Activated CD4-positive, alpha-beta T cell treated with anti-CD3 and anti-CD28 coated beads for 1 hour (primary cell): ENCODE measurements at places on chromosomes 12 and 14.

DNA sequence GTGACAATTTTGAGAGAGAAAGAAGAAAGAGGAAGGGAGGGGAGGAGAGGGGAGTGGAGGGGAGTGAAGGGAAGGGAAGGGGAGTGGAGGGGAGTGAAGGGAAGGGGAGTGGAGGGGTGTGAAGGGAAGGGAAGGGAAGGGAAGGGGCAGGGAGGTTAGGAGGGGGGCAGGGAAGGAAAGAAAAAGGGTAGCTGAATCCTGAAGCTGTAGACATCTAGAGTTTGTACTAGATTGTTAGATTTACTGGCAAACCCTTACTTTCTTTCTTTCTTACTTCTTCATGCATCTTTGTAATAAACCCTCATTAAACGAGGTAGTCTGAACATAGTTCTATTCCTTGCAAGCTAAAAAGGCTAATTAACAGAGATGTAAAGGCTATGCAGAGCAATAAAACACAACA lies 378.0 kb downstream of the MDGA2 start:
- DNase-seq: no peak

- no peak for DNase-seq
Measured at GRCh38 chr14:63510538-63510937, 32.6 kb downstream of the PPP2R5E start.

GRCh38 chr12:32196250-32197198 lies 89.9 kb downstream of the BICD1 start:
- no peak for DNase-seq

DNA sequence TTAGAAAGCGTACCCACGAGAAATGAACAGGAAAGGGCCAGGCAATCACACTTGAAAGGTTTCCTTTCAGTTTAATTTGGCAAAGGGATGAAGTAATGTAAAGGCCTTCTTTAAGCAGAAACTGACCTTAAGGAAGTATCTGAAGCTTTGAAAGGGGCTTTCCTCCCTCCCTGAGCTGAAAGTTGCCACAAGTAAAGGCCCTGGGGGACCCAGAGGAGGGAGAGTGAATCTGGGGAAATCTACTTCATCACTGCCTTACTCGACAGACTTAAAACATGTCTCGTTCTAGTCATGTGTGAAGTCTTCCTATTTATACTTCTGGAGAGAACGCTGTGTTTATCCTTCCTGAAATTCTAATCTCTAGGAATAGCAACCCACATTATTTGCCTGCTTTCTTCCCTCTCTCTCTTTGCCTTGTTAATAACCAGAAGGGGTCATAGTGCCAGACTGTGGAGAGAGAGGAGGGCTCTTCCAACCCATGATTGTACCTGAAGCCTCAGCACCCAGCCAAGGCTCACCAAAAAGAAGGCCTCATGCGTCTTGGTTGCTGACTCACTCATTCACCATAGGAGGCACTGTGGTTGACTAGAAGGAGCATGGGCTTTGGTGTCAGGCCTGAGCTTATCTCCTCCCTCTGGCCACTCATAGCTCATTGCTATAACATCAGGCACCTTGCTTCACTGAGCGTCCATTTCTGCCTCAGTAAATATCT lies 10.2 kb upstream of the GPX2 start:
- no peak for DNase-seq

DNA sequence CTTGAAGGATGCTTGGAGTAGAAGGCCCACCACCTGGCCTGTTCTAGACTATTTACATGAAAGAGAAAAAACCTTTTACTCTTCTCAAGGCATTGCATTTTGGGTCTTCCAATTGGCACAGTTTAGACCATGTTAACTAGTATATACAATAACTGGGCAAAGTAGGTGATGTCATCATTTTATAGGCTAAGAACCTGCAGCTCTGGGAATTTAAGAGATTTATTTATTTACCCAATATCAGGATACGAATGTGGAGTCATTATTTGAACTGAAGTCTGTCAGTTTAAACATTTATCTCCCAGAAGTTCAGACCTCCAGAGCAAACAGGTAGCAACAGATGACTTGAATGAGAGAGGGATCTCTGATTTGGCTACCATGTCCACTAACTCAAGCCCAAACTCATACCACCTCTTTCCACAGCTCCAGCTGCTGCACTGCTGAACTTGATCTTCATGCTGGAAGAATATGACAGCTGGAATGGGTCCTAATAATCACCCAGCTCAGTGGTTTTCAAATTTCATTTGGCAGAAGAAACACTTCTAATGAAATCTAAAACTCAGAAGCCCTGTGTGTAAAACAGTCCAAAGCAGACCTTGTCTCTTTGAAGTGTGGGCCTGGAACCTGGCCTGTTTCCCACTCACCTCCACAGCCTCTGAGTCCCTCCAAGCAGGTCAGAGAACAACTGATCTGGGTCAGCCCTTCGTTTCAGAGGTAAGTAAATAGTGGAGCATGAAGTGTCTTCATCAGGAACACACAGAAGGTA lies 179.2 kb downstream of the EMP1 start:
- DNase-seq: no peak

DNA sequence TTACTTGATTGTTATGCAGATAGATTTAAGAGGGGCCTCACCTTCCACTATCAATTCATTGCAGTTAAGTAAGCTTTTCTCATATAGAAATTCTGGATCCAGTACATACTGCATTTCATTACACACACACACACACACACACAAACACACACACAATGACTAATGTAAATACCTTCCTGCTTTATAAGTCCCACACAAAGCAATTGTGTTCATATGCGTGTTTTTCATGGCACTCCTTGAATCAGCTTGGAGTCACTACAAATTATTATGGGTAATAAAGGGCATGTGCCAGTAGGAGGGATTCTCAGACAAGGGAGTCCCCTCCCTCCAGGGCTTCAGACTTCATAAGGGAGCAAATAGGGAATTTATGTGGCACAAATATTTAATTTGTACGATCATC lies 4.5 kb downstream of the MIPOL1 start:
- DNase-seq: no peak

DNA sequence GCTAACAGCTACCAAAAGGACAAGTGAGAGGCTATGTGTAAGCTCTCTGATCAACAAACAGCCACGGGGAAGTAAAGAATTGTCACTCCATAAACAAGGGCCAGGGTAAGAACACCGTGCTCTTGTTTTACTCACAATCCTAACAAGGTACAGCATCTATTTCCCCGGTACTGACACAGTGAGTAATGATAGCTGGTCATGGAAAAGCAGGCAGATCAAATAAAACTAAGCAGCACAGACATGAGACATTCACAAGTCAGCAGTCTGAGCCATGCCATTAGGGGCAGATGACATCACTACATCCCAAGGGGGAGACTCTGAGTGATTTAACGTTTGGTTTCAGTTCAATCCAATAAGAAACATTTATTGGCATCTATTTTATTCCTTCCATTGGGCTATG lies 54.4 kb downstream of the ARL6IP4 start:
- DNase-seq: no peak

- DNase-seq: no peak
Measured at GRCh38 chr12:18720690-18721089, 17.1 kb downstream of the PLCZ1 start.

DNA sequence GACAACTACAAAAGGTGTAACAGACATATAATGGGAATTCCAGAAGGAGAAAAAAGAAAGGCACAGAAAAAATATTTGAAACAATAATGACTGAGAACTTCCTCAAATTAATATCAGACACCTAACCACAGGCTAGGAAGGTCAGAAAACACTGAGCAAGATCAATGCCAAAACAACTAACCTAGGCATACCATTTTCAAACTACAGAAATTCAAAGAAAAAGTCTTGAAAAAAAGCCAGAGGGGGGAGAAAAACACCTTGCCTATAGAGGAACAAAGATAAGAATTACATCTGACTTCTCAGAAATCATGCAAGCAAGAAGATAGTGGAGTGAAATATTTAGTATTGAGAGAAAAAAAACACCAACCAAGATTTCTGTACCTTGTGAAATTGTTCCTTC lies 77.8 kb downstream of the RIN3 start:
- DNase-seq: no peak

DNA sequence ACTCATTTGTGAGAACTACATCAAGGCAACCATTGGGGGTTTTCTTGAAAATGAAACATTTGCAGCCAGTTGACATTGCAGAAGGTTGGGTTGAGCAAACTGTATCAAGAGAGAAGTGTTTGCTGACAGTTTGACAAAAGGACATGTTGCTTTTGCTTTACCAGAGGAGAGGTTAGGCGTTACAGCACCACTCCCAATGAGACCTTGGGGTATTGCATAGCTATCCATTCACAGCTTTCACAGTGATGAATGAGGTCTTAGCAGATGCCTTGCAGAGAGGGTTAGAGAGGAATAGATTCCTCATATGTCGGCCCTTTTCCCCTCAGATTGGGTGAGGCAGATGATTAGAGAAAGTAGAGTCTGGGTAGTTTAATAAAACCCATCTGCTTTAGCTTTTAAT lies 988.9 kb upstream of the FLRT2 start:
- no peak for DNase-seq

DNA sequence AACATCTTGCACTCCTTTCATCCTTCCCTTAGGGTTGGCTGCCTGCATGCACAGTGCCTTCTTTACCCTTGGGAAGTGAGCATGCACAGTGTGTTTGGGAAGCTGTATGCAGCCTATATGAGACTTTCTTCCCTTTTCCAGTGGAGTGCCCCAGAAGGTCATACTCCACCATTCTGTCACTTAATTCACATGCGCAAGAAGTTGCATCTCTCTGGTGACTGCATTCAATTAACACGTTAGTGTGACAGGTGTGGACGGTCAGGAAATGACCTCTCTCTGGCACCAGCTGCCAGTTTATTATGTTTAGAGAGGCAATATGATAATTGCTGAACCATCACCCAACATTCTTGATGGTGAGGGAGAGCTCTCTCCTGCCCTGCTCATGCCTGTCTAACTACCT lies 770.0 kb downstream of the FLRT2 start:
- DNase-seq: no peak

DNA sequence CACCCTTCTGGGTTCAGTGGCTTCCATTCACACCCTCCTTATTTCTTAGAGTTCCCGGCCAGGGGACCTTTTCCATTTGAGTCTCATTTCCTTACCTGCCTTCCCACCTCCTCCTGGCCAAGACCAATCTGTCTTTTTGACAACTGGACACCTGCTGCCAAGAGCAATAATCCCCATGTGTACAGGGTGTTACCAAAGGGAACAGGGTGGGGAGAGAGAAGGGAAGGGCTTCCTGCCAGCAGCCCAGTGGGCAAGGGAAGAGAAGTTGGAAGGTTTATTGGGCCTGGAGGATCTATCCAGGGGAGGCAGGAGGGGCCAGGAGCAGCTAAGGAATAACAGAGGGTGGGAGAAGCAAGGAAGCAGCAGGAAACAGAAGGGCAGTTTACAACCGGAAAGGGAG lies 346.2 kb downstream of the C12orf75 start:
- no peak for DNase-seq

DNA sequence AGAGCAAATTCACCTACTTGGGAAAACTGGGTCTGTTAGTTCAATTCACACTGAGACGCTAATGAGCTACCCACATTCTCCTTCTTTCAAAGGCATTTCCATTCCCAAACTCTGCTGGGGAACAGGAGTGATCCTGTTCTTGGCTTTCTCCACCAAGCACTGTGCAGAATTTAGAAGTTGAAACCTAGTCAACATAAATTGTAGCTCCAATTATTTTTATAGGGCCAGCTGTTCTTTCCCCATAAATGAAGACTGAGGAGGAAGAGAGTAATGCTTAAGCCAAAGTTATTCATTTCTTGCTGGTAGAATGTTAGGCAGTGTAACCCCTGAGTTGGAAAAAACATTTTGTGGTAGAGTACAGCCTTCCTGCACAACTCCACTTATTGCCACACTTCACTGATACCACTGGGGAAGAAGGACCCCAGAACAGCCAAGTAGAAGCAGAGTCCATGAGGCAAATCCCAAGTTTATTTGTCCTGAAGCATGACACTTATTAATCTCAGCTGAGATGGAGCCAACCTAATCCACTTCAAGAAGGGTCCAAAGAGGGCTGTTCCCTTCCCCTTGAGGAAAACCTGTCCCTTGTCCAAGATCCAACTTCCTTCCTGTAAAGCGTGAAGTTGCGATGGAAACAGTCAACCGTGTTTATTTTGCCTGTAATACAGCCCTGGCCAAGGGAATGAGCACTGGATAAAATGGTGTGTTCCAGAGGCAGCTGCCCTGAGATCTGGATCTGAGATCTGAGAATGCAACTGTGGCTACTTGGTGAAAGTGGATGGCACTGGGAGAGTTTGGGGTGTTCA lies 151.8 kb downstream of the TBX5 start:
- no peak for DNase-seq

DNA sequence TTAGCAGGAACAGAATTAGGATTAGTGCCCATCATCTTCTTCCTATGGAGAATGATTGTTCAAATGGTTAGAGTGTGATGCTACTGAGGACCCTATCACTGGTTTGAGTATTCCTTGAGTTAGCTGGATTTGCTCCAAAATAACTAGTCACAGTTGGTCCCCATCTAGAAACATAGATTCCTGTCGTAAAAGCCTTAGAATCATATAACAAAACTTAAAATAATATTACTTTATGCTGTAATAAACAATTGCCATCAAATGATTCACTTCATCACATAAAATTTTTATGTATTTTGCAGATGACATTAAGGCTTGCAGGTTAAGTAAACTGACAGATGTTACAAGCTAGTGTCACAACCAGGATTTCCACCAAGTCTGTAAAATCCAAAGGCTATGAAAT lies 209.8 kb downstream of the CCER1 start:
- no peak for DNase-seq

DNA sequence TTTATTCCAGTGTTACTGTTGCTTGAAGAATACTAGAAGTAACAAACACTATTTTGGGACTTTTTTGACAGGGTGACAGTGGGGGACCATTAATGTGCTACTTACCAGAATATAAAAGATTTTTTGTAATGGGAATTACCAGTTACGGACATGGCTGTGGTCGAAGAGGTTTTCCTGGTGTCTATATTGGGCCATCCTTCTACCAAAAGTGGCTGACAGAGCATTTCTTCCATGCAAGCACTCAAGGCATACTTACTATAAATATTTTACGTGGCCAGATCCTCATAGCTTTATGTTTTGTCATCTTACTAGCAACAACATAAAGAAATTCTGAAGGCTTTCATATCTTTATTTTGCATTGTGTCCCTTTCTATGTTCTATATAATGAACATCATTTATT lies 44.5 kb downstream of the TMPRSS12 start:
- DNase-seq: no peak

DNA sequence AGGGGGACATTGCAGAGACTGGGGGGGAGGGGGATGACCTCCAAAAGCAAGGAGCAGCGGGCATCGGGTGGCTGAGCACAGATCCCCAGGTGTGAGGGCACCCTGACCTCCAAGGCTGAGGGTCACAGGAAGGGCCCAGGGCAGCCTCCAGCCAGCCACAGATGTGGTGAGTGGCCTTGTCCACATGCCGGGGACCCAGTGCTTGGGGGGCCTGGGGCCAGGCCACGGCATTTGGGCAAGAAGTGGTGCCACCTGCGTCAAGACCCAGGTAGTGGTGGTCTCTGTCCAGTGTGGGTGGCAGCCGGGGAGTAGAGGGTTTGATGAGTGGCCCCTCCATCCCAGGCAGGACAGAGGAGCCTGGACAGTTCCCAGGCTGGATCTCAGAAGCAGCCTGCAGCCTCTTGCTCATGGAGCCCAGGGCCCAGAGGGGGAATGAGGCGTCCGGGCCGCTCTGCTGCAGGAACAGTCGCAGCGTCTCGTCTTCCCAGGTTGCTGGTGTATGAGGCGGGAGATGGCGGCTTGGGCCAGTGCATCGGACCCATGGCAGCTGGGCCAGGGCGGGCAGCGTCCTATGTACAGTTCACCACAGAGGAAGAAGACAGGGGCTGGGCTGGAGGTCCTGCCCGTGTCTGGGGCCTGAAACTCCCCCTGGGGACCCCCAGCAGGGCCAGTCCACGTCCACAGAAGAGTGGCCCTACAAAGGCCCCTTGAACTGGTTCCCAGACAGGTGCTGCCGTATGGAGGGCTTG lies 33.5 kb downstream of the CCNK start:
- DNase-seq: no peak
